ENCODE measurements at places on chromosomes 6 and 20.

GRCh38 chr6:32855467-32856174, 1.6 kb downstream of the PSMB9 start:
- DNase-seq: no peak

DNA sequence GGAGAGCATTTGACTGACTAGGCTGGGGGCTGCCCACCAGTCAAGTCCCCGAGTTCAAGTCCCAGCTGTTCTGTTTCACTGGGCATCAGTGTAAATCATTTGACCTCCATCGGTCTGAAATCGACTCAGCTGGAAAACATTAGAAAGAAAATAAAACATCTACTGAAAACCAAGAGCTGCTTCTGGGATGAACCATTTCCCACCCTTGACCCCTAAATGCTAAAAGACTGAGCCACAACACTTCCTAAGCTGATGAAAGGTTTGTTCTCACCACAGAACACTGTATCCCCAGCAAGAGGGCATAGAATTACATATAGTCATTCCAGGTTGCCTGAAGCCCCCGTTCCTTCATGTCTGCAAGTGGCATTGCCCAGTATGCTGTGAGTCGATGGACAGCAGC, 237.0 kb upstream of the TAB2 start:
- DNase-seq: no peak

- no peak for DNase-seq
Measured at GRCh38 chr20:52102126-52102525, 89.5 kb downstream of the ZFP64 start.

DNA sequence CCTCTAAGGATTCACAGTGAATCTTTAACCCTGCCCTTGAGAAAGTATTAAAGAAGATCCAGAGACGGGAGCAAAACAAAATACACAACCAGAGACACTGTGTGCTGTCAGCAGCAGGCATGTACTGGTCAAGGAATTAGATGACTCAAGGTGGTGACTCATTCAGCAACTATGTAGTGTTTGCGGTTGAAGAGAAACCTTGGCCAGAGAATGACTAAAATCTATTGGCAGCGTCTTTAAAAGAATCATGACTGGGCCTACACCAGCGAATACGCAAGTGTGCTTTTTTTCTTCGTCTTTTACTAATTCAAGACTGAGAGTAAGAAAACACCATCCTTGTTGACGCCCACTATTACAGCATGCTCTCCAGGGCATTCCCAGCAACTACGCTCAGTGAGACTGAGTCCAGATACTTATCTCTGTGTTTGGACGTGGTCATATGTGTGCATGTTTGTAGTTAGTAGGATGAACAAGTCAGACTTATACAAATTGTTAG, 72.4 kb upstream of the BACH2 start:
- DNase-seq: no peak

DNA sequence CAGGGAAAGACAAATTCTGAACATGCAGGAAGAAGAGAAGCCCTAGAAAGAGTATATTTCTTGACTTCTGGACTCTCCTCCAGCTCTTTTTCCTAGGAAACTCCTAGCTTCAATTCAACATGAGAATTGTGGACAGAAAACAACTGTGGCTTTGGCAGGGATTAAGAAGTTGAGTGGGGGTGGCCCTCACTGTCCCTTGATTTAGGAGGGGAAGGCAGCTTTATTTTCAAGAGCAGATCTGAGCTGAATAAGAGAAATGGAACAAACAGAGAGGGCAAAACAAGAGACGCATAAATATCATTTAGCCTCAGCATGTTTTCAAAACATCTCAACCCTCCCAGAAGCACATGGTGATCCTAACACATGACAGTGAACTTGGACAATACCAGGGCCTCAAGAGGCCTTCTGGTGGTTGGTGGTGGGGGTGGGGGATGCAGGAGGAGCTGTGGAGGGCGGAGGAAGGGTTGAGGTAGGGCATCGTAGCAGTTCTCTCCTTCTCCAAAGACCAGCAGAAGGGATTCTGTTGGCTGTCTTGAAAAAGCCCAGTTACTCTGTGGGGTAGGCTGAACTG, 21.1 kb upstream of the TAGAP start:
- no peak for DNase-seq

DNA sequence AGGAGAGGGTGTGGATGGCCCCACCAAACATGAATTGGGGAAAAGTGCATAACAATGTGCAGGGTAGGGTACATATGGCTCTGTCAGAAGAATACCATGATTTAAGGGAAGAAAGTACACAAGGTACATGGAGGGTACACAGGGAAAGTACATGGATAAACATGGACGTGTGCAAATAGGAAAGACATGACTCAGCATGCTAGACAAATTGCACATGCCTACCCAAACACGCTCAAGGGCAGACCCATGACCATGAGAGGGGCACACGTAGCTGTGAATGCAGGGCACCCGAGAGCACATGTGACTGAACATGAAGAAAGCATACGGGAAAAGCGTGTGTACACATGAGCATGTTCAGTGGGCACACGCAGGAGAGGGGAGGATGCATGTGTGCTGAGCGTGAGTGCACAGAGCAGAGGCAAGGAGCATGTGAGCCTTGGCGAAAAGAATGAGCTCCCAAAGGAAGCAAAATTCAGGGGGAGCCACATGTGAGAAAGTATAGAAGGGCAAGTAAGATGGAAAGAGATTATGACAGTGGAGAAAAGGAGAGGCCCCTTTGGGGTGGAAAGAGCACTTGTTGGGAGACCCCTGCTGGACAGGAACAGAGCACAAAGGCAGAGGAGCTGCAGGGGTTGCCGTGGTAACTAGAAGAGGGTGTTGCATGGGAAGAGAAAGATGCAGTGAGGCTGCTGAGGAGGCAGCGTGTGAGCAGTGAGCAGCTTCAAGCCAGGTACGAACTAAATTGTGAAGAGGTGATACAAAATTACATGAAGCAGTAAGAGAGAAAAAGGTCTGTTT, 17.8 kb downstream of the OR2H2 start:
- no peak for DNase-seq

DNA sequence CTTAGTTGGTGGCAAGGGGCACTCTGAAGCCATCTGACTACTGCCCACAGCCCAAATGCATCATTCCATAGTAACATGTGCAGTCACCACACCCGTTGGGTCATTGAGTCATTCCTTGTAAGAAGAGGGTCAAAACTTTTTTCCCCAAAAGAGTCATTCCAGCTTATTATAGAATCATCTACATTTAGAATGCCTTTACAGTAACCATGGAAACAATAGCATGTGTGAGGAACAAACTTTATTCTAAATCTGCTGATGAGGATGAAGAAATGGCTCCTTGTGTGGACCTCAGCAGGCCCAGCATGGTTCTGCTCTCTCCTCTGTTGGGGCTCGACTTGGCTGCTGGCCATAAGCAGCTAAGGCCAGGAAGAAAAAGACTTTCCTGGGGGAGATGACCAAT, 111.2 kb upstream of the PTPRT start:
- DNase-seq: no peak

- no peak for DNase-seq
Measured at GRCh38 chr20:60295214-60295613, 337.0 kb downstream of the CDH26 start.

- no peak for DNase-seq
Measured at GRCh38 chr6:87483929-87484328, 11.2 kb downstream of the SLC35A1 start.

DNA sequence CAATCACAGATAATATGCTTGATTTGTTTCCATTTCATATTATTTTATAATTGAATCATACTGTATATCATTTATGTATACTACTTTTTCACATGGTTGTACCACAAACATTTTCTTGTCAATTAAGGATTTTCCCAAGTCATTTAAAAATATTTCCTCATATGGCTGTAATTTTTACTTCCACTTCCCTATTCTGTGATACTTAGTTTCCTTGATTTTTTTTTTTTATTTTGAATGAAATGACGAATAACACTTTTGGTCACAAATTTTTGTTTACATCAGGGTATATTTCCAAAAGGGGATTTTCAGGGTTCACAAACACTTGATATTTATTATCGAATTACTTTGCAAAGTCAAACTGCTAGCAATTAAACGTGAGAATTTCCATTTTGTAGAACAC, 515.6 kb downstream of the KIF16B start:
- DNase-seq: no peak

GRCh38 chr20:33992145-33992922, 1.4 kb upstream of the RALY start:
- no peak for DNase-seq

DNA sequence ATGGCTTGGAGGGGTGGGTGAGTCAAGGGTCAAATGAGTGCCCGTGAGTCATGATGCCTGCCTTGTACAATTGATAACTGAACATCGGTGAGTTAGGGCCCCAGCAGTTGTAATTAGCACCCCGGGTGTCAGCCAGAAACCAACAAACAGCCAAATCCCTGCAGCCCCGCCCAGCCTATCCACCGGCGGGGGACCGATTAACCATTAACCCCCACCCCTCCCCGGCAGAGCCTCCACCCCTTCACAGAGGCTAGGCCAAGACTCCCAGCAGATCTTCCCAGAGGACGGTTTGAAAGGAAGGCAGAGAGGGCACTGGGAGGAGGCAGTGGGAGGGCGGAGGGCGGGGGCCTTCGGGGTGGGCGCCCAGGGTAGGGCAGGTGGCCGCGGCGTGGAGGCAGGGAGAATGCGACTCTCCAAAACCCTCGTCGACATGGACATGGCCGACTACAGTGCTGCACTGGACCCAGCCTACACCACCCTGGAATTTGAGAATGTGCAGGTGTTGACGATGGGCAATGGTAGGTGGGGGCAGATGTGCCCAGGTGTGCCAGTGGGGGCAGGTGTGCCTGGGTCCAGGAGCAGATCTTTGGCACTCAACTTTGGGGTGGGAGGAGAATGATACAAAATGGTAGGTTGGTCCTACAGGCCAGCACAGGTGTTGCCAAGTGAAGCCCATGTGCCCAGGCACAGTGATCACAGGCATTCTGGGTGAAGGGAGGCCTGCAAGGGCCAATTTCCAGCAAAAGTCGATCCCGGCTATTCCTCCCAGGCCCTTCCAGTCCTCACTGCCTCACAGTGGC, 45.7 kb downstream of the HNF4A start:
- DNase-seq: no peak

GRCh38 chr20:37333848-37334318, 12.1 kb upstream of the SRC start:
- no peak for DNase-seq

- no peak for DNase-seq
Measured at GRCh38 chr6:107436881-107437280, 22.5 kb downstream of the PDSS2 start.

DNA sequence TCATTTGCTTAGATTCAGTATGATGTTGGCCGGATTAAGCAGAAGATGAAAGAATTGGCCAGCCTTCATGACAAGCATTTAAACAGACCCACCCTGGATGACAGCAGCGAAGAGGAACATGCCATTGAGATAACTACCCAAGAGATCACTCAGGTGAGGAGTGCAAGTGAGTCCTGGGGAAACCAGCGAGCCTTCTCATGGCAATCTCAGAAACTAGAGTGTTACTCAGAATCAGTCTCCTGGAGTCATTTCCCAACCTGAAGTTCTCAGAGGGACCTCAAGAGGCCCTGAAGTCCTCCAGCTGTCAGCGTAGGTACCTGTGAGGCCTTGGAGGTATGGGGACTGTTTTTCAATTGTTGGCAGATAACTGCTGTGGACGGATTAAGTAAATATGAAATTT, 16.9 kb downstream of the STX16 start:
- DNase-seq: no peak

Data from stimulated activated naive CD4-positive, alpha-beta T cell treated with Interleukin-2 at 50 U/mL for 16 hours (primary cell).